ENCODE measurements at places on chromosomes 5 and 9.
A peak's percentile ranks its signal among the peaks of the same experiment; 100 is the strongest.

- DNase-seq, result no peak
Observed at GRCh38 chr9:129237164-129237611, 59.1 kb upstream of the IER5L start.

DNA sequence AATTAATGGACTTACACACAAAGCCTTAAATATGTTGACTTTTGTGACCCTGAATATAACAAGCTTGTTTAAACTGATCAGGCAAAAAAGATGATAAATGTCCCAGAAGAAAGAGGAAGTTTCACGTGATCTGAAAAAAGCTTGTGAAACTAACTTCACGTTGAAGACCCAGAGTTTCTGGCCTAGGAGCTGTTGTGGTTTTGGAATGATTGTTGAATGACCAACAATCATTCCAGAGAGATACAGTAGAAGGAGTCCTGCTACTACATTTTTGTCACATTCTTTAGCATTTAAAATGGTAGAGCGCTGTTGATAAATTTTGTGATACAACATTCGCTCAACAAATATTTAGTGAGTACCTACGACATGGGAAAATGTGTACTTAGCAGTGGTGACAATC lies 143.1 kb upstream of the FBN2 start:
- no peak for DNase-seq

- DNase-seq, result peak; percentile 77
Observed at GRCh38 chr9:112074250-112075008, 100.7 kb downstream of the SUSD1 start.

GRCh38 chr5:126335886-126336285 lies 87.3 kb upstream of the GRAMD2B start:
- DNase-seq, result no peak

GRCh38 chr9:69745716-69746437 lies 13.9 kb downstream of the PTAR1 start:
- no peak for DNase-seq
